Small intestine (tissue), 16 donors: ENCODE measurements at places on chromosomes 16 and 17. TPM values are rescaled to one million over a fixed set of nuclear protein-coding genes. Genes with fewer than 3 reads are reported as not detected.

The LGALS9B gene
- polyA plus RNA-seq, result 1.2 TPM

The ITGAL gene
- 1.1 TPM for polyA plus RNA-seq

The MYCBPAP gene
- polyA plus RNA-seq, result not detected

The KRT28 gene
- polyA plus RNA-seq, result not detected

The ITGAD gene
- polyA plus RNA-seq, result 0.15 TPM

The KRT34 gene
- polyA plus RNA-seq, result not detected

The TP53TG3B gene
- not detected for polyA plus RNA-seq

The CCDC40 gene
- 3.8 TPM for polyA plus RNA-seq

The YBX2 gene
- polyA plus RNA-seq, result 49.6 TPM

The CRAMP1 gene
- 18.3 TPM for polyA plus RNA-seq

The C17orf58 gene
- polyA plus RNA-seq, result 9.4 TPM

The CLUH gene
- polyA plus RNA-seq, result 46.3 TPM

The HEATR9 gene
- not detected for polyA plus RNA-seq

The KIF18B gene
- polyA plus RNA-seq, result 9.5 TPM

The TNP2 gene
- not detected for polyA plus RNA-seq

The TK1 gene
- polyA plus RNA-seq, result 6.9 TPM

The ARHGAP44 gene
- 2.3 TPM for polyA plus RNA-seq

The PHOSPHO1 gene
- not detected for polyA plus RNA-seq

The SPSB3 gene
- polyA plus RNA-seq, result 147 TPM

The RASD1 gene
- 4.9 TPM for polyA plus RNA-seq

The TBC1D28 gene
- not detected for polyA plus RNA-seq

The LRRC37A gene
- polyA plus RNA-seq, result 5.9 TPM

The SLC35G6 gene
- polyA plus RNA-seq, result 0.49 TPM

The PIMREG gene
- polyA plus RNA-seq, result 1.9 TPM

The CCL16 gene
- not detected for polyA plus RNA-seq
